Activated CD8-positive, alpha-beta memory T cell treated with anti-CD3 and anti-CD28 coated beads for 36 hours (primary cell): ENCODE measurements at places on chromosomes 3 and 15. TPM values are rescaled to one million over a fixed set of nuclear protein-coding genes. Genes with fewer than 3 reads are reported as not detected.

Gene RBMS3
- 0.86 TPM for total RNA-seq

Gene ACAN
- total RNA-seq = not detected

Gene SNRK
- 25.6 TPM for total RNA-seq

Gene SCN11A
- total RNA-seq = 0.04 TPM

Gene ADAMTS9
- not detected for total RNA-seq

Gene FOXB1
- 0.44 TPM for total RNA-seq
